Femur (tissue), 1 donor: ENCODE measurements at places on chromosomes 4 and X.

GRCh38 chr4:80075995-80076675 is 3.1 kb upstream of the ANTXR2 start:
- DNase-seq = no peak

DNA sequence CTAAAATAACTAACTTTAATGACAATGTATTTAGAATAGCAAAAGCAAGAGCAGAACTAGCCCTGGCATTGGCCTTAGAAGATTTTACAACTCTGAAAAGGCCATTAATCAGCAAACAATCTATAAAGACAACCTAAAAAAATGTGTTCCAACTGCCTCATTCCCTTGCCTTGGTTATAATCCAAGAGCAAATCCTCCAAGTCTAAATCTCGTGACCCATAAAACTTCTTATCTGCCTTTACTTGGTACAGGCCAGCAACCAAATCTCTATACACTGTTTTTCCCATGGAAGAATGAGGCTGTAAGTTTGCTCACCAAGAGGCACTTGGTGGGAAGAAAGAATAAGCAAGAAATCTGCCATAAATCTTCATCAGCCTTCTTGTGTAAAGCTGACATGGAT is 175.3 kb upstream of the MID1 start:
- DNase-seq = no peak

GRCh38 chr4:105059337-105059736 is 87.3 kb upstream of the TET2 start:
- DNase-seq = no peak

GRCh38 chrX:47232803-47233332 is at the start of gene USP11:
Gene USP11 (plus strand): TSS chrX:47233009. CDS start chrX:47233044, 35 bp downstream.
- peak; percentile 86 for DNase-seq

GRCh38 chr4:128606173-128606572 is 203.3 kb upstream of the JADE1 start:
- DNase-seq = no peak

- DNase-seq = no peak
Measured at GRCh38 chr4:41154010-41154813, 60.1 kb downstream of the APBB2 start.

DNA sequence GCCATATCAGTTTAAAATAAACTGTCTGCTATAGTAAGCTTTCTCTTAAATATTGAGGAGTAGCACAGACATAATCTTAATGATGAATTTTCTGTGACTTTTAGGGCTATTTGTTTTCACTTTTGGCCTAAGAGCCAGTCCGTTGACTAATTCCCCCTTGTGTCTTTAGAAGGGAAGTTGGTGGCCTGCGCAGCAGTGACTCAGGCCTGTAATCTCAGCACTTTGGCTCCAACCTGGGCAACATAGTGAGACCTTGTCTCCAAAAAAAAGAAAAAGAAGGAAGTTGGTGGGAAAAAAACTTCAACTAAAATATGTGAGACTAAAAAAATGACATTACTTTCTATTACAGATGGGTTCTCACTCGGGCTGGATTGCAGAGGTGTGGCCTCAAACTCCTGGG is 3.4 kb downstream of the NCAPG start:
- no peak for DNase-seq

DNA sequence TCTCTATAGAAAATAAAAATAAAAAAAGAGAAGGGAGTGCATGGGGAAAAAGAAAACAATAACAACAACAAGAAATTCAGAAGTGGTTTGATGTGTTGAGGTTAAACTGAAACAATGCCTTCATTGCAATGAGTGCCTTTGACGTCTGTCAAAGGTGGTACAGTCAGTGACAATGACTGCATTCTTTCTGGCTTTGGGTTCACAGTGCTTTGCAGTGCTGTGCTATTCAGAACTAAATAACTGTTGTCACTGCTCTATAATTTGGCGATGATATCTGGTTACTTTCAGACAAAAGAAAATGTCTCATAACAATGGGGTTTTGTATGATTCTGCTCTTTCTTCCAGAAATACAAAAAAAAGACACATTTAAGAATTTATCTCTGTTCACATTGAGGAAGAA is 488.6 kb upstream of the MAGEB2 start:
- no peak for DNase-seq

GRCh38 chrX:36930491-36930890 is 77.7 kb upstream of the FAM47C start:
- DNase-seq = no peak

- no peak for DNase-seq
Measured at GRCh38 chr4:11165052-11165451, 263.6 kb downstream of the HS3ST1 start.
